Activated effector memory CD4-positive, alpha-beta T cell treated with anti-CD3 and anti-CD28 coated beads, Interleukin-2, amount 50 U/mL, for 16 hours (primary cell): ENCODE measurements at places on chromosomes 11 and 22.
A peak's percentile ranks its signal among the peaks of the same experiment; 100 is the strongest.

DNA sequence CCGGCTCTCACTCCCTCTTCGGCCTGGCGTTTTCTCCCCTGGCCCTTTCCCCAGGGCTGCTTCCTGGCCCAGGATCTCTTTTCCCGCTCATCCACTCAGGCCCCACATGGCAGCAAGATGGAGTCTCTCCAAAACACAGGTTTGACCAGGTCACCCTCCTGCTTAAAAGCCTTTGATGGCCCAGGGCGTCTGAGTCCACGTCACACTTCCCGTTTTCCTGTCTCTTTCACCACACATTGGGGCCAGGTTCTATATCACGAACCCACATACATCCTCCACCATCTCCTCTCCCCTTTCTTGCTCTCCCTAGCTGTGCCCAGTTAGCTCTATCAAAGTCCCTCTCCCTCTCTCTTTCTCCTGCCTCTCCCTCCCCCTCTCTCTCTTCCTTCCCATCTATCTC, 7.8 kb upstream of the LRRC32 start:
- DNase-seq, result no peak

DNA sequence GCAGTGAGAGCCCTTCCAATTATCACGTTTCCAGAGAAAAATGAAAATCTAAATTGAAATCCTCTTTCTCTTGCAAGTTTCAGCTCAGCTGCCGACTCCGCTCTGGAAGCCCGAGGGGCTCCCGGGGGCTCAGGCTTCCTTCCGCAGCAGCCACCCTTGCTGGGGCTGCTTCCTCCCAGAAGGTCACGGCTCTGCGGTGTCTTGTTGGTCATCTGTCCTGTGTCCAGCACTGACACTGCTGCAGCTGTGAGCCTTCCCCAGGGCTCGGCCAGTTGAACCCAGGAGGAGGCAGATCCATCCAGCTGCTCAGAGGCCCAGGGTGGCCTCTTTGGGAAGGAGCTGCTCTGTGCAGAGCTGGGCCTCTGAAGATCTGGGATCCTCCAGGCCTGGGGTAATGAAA, 1337.2 kb downstream of the TBC1D22A start:
- DNase-seq, result peak; percentile 41

- no peak for DNase-seq
Measured at GRCh38 chr11:69718147-69718546, 14.3 kb upstream of the FGF19 start.

GRCh38 chr11:66087148-66087908, 17.3 kb downstream of the PACS1 start:
- no peak for DNase-seq

GRCh38 chr11:28899706-28900105, 791.5 kb downstream of the METTL15 start:
- no peak for DNase-seq

DNA sequence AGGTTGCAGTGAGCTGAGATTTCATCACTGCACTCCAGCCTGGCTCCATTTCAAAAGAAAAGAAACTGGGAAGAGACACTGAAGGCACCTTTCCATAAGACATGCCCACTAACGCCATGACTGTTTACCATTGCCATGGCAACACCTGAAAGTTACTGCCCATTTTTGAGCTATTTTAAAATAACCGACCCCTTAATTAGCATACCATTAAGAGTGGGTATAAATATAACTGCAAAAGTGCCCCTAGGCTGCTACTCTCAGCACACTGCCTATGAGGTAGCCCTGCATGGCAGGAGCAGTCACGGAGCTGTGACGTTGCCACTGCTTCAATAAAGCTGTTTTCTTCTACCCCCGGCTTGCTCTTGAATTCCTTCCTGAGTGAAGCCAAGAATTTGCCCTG, 9.9 kb upstream of the RNASEH2C start:
- DNase-seq, result no peak

DNA sequence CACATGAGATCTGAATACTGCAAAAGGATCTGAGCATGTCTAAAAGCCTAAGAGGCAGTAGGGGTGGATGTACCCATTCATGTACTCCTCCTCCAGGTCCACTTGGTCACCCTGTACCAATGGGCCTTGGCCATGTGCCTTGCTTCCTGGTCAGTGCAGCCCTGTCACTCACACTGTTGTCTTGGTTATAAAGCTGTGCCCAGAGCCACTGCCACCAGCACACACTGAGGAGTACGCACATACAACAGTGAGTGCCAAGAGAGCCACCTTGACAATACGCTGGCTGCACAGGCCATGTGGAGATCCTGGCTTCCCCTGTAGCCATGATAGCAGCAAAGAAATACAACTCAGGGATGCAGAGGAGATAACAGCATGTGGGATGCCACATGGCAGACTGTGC, 96.4 kb upstream of the LDLRAD3 start:
- no peak for DNase-seq

GRCh38 chr11:71197096-71197495, 55.3 kb downstream of the SHANK2 start:
- no peak for DNase-seq

- DNase-seq, result no peak
Measured at GRCh38 chr11:102920118-102920684, 35.3 kb downstream of the MMP13 start.

- DNase-seq, result peak; percentile 89
Measured at GRCh38 chr22:20569059-20570058, 61.9 kb downstream of the MED15 start.

DNA sequence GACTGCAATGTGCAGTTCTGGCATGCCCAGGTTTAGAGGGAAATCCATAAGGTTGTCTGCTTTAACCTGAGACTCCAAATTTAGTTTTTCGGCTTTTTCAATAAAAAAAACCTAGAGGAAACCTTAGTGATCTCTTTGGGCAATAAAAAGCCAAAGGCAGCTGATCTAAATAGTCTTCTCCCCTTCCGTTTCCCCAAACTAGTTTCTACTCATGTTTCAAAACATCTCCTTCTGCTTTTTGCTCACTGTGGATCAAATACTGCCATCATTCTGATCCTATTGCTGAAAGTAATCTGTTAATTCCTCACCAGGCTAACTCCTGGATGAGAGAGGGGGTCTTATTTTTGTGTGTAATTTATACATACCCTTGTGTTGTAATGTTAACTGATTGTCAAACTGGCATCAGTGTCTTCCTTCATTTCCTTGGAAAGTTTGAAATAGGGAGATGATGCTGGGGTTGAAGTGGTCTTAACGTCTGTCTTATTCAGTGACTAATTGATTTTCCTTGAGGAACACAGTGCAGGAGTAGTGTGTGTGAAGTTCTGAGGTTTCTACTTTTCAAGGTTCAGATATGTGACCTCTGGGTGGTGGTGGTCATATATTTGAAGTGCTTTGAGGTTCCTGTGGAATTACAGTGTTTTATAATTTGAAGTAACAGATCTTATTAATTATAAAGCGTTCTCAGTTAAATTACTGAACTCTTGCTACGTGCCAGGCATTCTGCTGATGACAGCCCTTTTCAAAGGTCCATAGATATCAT, 55.0 kb downstream of the ARHGAP42 start:
- no peak for DNase-seq

DNA sequence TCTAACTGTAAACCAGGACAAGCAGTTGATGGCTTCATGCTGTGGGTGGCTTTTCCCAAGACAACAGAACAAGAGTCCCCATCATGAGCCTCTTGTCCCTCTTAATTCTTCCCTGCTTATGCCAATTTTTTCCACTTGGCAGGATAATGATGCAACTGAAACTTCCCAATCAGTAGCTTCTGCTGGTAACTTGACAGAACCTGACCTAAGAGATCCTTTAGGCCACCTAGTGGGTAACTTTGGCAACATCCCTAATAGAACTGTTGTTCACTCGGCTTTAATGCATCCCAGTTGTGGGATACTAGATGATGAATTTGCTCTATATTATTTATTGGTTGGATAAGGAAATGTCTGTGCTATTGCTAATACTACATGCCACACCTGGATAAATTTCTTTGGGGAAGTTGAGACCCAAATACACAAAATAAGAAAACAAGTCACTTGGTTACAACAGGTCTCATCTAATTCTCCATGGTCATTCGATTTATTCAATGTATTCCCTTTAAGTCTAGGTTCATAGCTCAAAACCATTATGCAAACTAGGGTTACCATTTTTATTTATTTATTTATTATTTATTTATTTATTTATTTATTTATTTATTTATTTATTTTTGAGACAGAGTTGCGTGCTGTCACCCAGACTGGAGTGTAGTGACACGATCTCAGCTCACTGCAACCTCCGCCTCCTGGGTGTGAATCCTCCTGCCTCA, 41.4 kb upstream of the NFAM1 start:
- DNase-seq, result no peak

- DNase-seq, result no peak
Measured at GRCh38 chr22:17734187-17734586, 40.1 kb downstream of the BID start.

DNA sequence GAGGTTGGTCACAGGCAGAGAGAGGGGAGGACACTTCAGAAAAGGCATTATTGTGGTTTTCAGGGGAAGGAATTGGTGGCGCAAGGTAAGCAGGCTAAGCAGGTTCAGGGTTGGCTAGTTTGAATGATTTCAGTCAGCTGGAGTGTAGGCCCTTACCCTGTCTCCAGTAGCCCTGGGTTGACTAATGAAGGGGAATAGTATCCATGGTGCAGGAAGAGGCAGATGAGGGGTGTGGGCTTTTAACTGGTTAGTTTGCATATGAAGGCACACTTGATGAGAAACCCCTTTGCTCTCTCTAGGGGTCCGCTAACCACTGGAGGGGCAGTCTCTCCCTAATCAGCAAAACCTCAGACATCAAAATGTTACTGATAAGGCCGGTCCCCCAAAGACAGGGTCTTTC, 249.7 kb downstream of the AASDHPPT start:
- DNase-seq, result no peak

DNA sequence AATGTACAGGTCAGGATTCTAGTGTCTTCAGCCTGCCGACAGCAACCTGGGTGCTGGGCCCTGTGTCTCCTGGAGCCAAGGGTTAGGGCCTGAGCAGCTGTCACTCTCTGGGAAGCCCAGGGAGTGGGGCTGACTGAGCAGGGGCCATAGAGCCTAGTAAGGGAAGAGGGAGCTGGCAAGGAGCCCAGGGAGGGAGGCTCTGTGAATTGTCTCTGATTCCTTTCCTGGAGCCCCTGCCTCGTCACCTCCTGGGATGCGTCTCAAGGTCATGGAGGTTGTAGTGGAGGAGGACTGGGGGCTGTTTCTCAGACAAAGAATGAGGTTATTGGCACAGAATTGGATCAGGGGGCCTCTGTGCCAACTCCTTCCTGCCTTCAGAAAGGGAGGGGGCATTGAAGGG, 11.8 kb downstream of the SOX10 start:
- DNase-seq, result no peak

DNA sequence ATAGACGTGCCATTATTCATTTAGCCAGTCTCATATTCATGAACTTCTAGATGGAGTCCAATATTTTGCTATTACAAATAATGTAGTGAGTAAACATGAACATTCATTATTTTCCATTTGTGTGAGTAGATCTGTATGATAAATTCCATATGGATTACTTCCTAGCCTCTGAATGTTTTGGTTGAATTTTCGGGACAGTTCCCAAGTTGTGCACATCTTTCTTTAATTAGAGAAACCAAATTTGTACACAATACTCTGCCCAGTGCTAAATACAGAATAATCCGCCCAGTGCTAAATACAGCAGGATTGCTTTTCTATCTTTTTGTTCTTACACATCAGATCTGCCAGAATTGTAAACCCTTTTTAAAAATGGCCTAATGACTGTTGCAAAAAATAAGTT, 17.1 kb upstream of the APLP2 start:
- no peak for DNase-seq

DNA sequence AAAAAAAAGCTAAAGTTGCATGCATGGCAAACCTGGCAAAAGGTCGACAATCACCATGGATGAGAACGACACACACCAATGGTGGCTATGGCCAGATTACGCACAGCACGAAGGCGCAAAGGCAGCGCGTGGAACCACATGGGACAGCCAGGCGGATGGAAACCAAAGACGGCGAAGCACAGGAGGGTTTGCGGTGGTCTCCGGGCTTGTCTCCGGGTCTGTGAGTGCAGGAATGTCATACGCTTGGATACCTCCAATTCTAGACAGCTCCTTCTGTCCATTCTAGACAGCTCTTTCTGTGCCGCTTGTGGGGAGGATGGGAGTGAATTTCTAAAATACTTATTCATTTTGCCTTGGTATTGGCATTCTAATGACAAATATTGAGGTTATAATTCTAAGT, 685.4 kb downstream of the BRD1 start:
- no peak for DNase-seq

DNA sequence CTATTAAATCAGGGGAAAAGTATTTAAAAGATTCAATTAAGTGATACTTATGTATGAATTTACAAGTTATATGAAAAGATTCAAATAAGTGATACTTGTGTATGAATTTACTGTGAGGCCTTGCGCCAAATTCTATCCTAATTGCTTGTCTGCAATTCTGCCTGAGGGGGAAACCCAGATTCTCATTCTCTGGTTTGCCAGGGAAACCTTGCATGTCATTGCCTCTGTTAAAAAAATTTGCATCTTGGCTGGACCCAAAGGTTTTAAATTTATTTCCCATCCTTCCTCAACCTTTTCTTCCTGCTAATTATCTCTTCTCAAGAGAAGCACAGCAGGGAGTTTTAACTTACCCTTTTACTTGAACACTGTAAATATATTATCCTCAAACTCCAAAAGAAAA, 13.8 kb downstream of the OLFML1 start:
- no peak for DNase-seq

DNA sequence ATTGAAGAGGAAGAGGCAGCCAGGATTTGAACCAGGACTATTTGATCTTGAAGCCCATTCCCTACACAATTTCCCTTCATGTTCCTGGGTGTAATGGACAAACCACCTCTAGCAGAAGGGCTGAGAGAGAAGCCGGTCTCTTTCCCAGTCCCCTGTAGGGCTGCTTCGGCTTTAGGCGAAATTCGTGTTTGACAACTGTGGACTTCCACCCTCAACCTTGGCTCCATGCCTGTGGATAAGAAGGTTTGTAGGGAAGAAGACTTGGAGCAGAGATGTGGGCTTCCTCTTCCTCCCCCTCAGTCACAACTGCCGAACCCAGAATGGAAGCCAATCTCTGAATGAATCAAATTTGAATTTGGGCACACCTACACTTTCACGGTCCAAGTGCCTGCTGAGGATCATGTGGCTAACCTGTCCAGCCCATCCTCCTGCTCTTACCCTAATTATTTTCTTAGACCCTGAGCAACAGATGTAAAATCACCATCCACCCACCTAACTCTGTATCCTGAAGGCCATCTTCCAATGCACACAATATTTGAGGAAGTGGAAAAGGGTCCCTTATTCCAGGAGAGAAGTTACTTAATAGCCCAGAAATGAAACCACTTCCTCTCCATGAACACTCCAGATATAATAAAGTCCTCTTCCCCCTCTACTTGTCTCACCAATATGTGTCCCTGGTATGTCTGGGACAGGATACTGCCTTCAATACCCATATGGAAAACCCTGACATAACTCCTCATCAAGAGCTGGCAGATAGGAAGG, 10.1 kb upstream of the SCN2B start:
- DNase-seq, result no peak

DNA sequence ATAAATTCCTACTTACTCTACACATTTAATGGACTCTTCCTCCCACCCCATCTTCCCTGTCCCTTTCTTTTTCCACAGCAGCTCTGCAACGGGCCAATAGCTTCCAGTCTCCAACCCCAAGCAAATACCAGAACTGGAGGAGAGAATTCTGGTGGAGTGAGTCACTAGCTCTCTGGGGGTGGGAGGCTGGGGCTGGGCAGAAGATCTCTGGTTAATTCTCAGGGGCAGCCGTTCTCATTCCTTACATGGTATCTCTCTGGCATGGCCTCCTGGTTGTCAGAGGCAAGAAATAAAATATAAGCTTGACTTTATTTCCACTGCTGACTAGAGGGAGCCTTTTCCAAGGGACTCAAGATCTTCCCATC, 90.4 kb upstream of the PARVA start:
- no peak for DNase-seq
